ENCODE measurements at places on chromosomes 2 and 18.

- DNase-seq = no peak
These were observed 48.6 kb downstream of the DDX1 start for GRCh38 chr2:15640261-15640711.

GRCh38 chr2:101795033-101795432 lies 97.5 kb downstream of the MAP4K4 start:
- no peak for DNase-seq

GRCh38 chr2:216348756-216349308 lies 23.5 kb downstream of the MARCHF4 start:
- DNase-seq = no peak

DNA sequence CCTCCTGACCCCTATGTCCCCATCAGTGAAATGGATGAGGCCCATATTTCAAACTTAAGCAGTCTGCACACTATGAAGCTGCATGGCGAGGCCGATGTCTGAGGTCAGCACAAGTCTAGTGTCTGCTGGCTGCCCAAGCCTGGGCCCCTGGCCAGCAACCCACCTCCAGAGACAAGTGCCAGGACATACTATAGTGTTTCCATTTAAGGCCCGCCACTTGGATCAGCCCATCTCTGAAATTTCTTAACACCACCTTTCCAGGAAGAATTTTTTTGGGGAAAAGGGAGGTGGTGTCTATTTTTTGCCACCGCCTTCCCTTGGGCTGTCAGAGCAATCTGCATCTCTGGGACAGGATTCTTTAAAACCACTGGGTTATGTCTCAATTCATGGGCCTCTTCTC lies 1.8 kb downstream of the ACVR1 start:
- DNase-seq = no peak

DNA sequence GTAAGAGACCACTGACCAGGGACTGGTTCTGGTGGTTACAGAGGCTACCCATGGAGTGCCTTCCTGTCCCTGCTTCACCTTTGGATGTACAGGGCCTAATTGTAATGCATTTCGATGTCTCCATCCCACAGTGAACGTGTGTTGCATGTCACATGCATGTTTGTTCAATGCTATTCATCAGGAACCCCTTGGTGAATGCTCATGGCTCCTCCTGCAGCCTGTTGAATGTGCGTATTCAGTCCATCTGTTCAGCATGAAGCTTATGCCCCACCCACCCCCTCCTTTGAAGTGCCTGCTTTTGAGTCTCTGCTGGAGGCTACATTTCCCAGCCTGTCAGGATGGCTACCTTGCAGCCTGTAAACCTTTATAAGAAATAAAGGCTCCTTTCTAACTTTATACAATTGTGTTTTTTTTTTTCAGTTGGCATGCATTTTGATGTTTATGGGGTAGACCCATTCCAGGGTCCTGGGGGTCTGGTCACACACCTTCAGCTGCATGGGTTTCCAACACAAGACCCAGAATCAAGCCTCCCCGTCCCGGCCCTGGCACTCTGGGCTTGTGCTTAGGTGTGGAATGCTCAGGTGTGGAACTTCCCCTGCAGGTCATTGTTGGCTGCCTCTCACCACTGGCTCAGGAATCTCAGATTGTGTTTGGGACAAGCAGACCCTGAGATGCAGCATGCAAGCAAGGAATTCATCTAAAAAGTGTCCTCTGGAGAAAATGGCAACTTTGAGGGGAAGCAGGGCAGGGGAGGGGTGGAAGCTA lies 238.8 kb upstream of the HDAC4 start:
- no peak for DNase-seq

DNA sequence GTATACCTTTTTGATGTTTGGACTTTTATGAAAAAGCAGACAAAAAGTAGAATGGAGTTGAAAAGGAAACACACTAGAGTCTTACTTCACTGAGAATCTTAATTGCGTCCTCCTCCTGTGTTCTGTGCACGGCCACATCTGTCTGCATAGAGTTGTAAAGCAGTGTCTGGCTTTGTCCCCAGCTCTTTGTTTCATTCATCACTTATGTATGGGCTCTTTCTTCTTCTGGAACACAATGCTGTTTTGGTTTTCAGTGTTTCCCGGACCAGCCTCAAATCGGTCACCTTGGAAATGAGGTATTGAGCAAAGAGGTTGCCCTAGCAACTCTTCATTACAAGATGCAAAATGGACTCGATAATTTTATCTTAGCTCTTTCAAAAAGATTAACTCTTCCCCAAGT lies 104.3 kb upstream of the CNGA3 start:
- DNase-seq = no peak
